GF-D8 (cell line): ENCODE measurements at places on chromosomes 12 and 14.

GRCh38 chr14:93330609-93331000 lies 2.2 kb downstream of the BTBD7 start:
- no peak for DNase-seq

DNA sequence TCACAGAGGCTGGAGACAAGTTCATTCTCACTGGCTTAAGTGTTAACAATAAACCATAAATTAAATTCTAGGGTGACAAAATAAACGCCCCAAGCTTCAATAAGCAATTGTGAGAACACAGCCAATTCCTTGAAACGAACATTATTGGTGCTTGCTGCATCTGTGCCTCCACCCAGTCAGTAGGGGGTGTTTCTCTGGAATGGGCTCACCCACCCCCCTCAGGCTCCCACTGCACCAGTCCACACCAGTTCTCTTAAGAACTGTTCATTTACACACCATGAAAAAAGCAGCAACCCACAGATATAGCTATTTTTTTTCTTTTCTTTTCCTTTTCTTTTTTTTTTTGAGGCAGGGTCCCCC lies 34.7 kb downstream of the CDC42BPB start:
- no peak for DNase-seq

GRCh38 chr14:90017371-90017770 lies 44.4 kb upstream of the KCNK13 start:
- DNase-seq, result no peak

DNA sequence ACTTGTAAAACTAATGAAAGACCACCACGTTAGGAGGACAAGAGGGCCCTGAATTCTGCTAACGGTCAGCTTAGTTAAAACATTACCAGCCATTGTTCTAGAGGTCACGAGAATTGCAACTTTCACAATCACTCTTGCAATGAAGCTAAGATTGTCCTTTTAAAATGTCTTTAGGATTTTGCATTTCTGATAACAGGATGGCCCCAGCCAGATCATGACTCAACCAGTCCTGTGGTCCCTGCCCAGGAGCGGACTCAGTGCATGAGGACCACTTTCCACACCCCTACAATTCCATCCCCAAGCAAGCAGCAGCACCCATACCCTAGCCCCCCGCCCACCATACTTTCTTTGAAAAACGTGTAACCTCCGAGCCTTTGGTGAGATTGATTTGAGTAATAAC lies 28.7 kb downstream of the HSP90AA1 start:
- DNase-seq, result no peak

DNA sequence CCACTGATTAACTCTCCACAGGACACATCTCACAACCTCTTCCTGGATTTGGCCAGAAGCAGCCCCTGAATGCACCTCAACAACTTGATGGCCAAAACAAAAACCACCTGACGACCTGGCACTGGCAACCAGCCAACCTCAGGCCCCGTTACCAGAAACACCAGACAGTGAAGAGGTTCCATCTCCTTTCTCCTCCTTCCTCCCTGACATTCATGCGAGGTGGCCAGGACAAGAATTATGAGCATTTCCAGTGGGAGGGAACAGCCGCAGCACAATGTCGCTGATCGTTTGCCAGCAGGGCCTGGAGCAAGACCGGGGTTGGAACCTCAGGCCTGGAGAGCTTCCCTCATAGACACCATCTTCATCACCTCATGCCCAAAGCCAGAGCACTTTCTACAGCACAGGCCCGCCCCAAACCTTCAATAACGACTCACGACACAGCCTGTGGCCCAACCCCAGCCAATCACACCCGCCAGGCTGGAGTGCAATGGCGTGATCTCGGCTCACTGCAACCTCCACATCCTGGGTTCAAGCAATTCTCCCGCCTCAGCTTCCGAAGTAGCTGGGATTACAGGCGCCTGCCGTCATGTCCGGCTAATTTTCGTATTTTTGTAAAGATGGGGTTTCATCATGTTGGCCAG lies 48.7 kb downstream of the CCDC88C start:
- no peak for DNase-seq

DNA sequence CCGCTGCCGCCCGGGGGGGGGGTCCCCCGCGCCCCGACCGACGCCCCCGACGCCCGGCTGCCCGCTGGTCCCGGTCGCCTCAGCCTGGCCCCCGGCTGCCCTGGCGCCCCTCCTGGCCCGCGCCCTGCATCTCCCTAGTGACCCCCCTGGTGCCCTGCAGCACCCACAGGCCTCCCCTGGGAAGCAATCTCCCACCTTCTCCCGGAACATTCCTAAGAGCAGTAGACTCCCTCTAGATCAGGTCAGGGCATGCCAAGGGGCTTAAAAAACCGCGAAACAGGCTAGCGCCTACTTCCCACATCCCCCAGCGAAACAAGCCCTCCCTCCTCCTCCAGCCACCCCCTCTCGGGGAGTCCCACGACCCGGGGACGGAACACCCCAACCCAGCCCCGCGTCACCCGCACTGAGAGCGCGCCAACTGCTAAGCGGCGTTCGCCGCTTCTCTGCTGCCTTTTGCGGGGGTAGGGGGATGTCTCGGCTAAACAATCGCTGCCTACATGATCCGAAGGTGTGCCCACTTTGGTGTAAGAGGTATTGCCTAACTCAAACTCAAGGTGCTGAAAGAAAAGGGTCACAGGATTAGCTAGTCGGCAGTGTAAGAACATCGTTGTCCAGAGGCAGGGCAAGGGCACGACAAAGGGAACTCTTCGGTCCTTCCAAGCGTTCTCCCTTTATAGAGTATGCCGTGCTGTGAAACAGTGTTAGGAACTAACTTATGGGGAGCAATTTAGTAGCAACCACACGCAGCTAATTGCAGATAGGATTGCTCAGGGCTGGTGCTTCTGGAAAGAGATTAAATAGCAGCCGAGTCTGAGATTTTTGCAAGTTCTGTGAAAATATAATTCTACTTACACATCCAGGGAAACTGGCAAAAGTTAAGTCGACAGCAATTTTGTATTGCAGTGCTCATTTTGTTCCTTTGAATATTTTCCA lies 619 bp upstream of the NTN4 start:
- DNase-seq, result no peak

DNA sequence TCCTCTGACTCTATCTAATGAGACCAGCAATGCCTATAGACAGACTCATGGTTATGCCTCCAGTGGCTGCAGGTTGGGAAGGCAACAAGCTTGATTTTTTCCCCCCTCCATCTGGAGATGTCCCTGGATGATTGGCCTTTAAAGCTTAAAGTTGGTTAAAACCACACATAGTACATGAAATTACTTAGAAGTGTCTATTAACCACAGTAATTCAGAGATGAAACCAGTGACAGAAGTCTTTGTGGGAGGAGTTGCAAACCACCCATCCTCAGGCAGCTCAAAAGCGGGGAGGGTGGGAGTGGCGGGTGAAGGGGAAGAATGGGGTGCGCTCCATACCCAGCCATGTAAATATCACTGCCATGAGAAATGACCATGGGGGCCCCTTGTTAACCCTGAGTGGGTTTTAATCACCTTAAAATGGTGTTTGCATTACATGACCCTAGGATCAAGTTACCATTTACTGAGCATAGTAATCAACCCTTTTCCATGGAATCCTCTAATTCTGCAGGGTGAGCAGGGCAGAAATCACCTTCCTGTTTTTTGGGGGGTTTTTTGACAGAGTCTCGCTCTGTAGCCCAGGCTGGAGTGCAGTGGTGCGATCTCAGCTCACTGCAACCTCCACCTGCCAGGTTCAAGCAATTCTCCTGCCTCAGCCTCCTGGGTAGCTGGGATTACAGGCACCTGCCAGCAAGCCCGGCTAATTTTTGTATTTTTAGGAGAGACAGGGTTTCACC lies 133.5 kb downstream of the FOXN3 start:
- DNase-seq, result no peak

- DNase-seq, result peak; percentile 57
These were observed 5.5 kb downstream of the DNAH10 start for GRCh38 chr12:123767613-123768012.

- no peak for DNase-seq
These were observed 5.4 kb upstream of the RALGAPA1 start for GRCh38 chr14:35814371-35815005.

DNA sequence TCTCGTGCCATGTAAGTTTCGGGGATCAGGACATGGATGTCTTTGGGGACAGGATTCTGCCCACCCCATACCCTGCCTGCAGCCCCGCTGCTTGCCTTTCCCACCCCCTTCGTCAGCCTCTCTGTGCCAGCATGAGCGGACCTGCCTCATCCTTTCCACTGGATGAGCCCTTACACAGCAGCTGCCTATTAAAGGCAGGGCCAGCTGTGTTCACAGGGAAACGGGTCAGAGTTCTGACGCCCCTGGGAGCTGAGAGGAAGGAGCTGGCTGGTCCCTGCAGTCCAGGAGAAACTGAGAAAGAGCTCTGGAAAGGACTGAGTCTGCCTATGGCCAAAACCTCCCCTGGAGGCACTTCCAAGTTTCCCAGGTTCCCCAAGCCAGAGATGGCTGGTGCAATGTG lies 83.5 kb upstream of the NCOR2 start:
- no peak for DNase-seq

GRCh38 chr14:24662753-24663152 lies 28.8 kb upstream of the GZMB start:
- DNase-seq, result peak; percentile 91

DNA sequence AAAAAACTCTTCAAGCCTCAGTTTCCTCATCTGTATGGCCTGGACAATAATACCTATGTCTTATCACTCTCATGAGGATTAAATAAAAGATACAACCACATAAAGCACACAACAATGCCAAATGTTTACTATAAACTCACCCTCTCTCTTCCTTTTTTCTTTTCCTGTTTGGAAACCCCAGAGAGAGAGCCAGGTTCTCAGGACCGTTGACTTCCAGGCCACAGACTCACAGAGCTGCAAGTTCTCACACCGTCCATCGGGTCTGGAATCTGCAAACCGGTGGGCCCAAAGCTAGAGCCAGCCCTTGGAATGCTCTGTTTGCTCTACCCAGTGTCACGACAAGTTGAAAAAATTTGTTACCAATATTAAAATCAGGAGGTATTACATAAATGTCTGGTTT lies 4.6 kb upstream of the CD4 start:
- no peak for DNase-seq

DNA sequence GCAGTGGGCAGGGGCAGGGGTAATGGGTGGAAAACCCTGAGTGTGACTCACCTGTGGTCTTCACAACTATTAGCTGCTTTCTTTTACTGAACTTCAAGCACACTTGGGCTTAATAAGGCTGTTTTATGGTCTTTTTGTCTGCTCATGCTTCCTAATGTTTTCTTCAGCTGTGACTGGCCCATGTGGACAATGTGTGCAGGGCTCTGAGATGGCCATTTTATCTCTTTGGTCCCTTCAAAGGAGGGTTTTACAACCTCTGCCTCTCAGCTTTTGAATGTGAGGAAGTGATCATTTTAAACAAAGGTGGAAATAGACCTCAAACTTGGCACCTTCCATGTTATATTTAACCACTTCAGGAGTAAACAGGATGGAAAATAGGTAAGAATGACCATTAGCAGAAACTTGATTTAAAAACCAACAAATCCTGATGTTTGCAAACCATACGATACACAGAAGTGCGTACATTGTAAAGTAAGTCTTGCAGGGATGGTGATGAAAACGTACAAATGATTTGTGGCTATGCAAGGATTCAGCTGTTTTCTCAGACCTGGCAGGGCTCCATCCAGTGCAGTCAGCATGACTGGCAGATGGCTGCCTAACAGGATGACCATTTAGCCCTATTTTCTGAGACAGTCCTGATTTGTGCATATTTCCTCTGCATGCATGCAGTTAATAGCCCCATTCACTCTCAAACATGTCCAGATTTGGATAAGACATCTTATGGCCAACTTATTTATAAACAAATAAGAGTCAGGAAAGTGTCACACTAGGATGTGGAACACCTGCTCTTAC lies 103.2 kb downstream of the SLC38A4 start:
- no peak for DNase-seq

DNA sequence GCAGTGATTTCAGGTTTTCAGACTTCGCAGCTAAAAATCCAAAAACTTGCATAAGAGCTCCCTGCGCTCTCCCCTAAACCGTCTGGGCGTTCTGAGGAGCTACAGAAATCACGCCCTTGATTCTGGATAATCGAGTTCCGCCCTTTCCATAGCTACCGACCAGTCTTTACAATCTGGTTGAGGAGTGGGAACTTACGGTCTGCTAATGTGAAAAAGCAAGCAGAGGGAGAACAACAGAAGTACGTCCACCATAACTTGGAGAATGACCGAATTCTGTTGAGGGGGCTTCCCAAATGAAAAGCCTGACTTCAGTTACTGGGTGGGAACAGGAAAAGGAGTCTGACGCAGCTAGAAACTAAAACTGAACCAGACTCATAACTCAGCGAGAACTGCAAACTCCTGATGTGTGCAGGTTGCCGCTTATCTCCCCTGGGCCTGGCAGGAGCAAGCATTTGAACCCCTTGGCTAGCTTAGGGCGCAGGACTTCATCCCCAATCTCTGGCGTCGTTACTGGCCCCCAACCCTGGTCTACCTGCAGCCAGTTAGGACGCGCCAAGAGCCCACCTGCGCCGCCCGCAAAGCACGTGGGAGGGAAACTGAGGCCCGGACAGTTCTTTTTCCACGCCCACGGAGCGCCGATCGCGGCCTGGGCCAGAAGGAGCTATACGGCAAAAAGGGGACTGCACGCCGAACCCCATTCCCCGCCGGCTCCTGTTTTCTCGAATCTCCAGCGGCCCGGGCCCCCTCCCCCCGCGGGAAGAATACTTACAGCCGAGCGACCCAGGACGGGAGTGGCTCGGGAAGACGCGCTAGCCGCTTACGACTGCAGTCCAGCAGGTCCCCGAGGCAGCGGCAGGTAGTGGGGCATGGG lies 838 bp downstream of the LRIG3 start:
- DNase-seq, result no peak

DNA sequence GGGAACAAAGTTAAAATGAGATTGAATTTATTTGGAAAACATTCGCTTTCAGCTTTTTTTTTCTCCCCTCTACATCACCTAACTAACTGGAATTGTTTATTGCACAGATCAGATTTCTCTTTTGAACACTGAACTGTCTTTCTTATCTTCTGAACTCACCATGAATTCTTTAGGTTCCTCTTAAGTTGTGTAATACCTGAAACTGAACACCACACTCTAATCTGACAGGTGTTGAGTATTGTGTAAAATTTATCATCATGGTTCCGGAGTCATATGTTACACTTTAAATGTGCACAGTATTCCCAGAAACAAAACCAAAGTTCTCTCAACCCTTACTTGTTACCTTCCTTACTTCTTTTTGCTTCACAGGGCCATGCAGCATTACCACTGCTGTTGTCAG lies 66.8 kb downstream of the TGFB3 start:
- no peak for DNase-seq
